ENCODE measurements at places on chromosomes 1 and 21.
A peak's percentile ranks its signal among the peaks of the same experiment; 100 is the strongest.

- no peak for DNase-seq
Measured at GRCh38 chr1:20223106-20223505, 36.8 kb upstream of the PLA2G2C start.

DNA sequence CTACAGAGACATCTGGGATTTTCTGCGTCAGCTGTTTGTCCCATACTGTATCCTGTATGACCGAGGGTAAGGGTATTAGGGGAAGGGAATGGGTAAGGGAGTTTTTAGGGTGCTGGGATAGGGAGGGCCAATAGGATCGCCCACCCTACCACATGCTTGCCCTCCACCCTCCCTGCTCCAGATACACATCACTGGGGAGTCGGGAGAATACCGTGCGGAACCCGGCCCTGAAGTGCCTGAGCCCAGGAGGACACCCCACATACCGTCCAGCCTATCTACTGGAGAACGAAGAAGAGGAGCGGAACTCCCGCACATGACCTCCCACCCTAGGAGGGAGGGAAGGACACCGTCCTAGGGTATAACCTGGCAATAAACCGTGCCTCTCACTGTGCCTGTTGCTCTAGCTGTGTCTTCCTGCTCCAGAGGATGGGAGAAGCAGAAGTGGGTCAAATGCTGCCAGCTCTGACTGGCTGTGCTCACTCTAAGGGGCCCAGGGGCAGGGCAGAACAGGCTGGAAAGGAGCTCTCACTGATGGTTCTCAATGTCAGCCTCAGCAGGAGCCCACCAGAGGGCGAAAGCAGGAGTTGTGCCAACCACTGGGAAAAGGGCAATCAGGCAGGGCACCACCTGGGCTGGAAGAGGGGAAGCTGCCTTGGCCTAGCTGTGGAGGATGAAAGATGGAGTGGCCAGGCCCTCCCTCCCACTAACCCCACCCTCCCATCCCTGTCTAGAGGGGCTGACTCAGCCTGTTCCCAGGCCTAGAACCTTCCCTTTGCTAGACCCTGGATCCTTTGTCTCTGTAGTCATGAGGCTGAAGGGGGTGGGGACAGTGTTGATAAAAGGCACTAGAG, 440 bp upstream of the LENEP start:
- DNase-seq: no peak

DNA sequence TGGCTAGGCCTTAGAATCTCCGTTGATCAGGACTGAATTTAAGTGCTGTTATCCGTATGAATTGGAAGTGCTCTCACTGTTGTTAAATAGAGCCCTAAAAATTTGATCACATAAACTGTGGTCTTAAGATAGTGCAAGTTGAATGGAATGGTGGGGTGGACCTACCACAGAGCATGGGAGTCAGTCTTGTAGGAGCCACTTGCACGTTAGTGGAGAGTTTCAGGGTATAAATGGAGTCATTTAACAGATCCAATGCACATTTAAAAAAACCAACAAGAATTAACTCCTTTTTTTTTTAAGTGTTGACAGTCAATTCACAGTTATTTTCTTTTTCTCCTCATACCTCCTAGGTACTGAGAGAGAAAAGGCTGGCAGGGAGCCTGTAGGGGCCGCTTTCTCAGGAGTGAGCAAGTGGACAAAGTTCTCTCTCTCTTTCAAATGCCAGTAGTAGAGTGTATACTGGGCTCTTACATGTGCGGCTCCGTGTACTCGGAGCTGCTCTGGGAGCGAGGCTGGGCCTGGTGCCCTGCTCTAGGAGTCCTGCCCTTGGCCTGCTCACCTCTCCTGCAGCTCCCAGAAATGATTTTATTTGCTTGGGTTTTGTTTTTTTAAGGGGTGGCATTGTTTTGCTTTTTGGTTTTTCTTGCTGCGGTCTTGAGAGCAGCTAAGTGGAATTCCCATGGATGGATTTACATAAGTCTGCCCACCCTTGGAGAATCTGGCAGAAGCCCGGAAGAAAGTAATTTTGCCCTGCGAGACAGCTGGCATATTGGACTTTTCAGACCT, 91.3 kb downstream of the ATP5PO start:
- no peak for DNase-seq

- no peak for DNase-seq
Measured at GRCh38 chr1:10561497-10561896, 86.7 kb downstream of the PEX14 start.

- DNase-seq: no peak
Measured at GRCh38 chr1:238606896-238607295, 716.2 kb upstream of the ZP4 start.

DNA sequence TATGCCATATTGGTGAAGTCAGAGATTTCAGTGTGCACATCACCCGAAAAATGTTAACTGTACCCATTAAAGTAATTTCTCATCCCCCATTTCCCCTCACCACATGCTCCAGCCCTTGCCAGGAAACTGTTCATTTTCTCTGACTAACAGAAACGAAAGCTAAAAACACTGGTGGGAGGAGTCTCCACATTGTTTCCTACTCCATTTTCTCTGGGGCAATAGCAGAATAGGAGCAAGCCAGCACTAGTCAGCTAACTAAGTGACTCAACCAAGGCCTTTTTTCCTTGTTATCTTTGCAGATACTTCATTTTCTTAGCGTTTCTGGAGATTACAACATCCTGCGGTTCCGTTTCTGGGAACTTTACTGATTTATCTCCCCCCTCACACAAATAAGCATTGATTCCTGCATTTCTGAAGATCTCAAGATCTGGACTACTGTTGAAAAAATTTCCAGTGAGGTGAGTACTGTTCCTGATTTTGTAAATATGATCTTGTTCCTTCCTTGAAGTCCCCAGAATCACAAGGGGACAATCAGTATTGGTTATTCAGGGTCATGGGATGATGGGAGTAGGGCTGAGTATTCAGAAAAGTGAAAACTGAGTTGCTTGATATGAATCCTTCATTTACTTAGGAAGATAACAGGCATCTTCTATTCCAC, at the start of gene IFI16:
Gene IFI16, plus strand, starts transcription at position 204 of the 658 bp plus-strand sequence. CDS start 4,774 bp downstream, outside the sequence.
- DNase-seq: no peak

DNA sequence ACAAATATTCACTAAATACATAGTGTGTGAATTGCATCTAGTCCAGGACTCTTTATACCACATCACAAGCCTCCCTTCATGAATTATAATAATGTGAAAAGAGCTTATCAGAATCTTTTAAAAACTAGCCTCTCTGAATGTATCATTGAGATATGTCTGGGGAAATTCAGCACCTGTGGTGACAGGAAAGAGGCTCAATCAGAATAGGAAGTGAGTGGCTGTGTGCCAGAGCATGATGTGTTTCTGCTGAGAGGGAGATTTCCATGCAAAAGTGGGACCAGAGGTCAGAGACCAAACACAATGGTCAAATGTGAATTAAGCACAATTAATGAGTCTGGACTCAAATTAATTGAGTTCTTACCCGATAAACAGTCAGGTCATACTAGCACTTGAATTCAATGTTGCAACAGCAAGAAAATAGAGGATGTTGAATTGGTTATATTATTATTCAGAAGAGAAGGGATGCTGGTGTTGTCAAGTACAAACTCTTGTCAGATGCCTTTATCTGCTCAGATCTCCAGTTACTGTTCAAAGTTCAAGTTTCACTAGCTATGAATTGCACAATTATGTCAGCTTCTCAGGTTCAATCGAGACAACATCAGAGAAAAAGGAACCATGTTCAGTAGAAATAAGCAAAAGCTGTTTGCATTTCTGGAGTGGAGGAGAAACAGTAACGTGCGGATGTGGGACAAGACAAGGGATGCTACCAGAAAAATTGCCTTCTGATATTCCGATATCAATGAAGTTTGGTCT, 226.2 kb downstream of the ZNF326 start:
- no peak for DNase-seq

DNA sequence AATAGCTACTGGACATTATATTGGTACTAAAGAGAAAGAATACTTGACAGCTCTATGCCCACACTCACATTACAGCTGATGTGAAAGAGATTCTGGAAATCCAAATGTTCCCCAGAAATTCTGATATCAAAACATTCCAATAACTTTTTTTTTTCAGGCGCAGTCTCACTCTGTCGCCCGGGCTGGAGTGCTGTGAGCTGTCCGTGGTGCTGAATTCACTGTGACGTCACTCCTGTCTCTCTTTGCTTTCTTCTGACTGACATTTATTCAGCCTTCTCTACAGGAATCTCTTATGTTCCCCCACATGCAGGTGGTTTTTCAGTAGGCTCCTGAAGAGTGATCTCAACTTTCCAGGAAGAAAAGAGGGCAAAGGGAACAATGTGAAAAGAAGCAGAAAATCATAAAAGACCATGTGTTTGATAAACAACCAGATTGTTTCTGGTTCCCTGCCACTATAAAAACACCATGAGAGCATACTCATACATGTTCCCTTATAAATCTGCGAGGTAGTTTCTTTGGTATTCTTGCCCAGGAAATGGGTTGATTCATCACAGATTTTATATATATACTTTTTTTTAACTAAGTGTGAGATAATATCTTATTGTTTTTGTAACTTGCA, 6.2 kb downstream of the S100A7A start:
- no peak for DNase-seq

DNA sequence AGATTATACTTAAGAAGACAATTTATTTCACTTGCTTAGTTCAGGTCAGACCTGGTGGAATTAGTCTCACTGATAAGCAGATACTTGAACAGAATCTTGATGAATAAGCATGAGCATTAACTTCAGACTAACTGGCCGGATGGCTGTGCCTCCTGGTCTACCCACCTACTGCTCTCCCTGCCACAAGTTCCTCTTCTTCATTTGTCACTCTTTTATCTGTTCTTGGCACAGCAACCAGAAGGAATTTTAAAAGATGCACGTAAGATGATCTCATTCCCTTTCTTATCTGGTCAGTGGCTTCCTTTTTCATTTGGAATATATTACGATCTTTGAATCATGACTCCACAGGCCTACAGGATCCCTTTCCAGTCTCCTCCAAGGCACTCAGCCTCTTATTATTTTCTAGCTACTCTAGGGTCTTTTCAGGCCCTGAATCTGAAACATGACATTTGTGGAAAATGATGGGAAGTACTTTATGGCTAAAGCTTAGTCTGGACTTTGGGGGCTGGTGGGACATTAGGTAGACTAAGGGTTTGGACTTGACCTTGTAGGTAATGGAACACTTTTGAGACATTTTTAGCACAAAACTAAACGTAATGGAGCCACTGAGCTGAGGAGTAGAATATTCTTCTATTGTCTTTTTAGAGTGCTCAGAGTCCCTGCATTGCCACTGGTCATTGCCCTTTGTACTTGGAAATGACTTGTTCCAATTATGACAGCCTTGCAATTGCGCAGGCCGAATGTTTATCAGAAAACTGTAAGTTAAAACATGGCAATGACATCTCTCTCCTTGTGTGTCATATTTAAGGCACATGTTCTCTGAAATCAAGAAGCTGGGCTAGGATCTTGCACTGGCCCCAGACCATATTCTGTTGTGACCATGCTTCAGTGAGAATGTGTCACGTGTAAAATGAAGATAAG, 16.0 kb downstream of the ST6GALNAC3 start:
- no peak for DNase-seq

GRCh38 chr1:204114606-204115005, 37.2 kb downstream of the ETNK2 start:
- no peak for DNase-seq

- DNase-seq: no peak
Measured at GRCh38 chr1:85683292-85684025, 24.8 kb downstream of the ZNHIT6 start.

DNA sequence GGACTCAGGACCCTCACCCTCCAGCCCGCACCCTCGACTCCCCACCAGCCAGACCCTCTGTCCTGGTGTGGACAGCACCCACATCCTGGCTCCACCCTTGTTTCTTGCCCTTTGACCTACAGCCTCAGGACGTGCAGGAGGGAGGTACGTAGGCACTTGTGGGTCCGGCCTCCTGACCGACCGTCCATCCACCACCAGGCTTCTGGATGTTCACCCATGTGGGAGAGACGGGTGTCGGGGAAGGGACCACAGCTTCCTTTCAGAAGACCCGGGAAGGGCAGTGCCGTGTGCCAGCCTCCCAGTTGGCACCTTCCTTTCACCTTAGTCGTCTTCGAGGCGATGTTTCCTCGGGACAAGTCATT, 61.4 kb downstream of the PRKCZ start:
- DNase-seq: no peak

DNA sequence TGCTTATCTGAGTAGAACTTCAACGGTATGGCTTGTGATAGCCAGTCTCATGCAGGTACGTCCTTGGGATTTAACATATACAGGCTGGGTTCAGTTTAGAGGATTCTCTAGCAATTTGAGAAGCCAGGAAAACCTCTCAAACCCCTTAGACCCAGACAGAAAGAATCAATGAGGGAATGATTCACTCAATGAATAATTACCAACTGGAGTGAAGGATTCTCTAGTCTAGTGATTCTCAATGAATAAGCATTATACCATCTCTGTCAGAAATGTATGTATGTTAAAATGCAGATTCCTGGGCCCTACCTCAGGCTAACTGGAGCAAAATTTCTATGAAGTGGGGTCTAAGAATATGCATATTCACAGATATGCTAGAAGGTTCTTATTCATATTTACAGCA, 54.5 kb upstream of the APP start:
- no peak for DNase-seq

- peak; percentile 91 for DNase-seq
Measured at GRCh38 chr1:220498188-220498587, 29.7 kb upstream of the MARK1 start.

GRCh38 chr1:5906116-5906515, 86.1 kb downstream of the NPHP4 start:
- DNase-seq: no peak

DNA sequence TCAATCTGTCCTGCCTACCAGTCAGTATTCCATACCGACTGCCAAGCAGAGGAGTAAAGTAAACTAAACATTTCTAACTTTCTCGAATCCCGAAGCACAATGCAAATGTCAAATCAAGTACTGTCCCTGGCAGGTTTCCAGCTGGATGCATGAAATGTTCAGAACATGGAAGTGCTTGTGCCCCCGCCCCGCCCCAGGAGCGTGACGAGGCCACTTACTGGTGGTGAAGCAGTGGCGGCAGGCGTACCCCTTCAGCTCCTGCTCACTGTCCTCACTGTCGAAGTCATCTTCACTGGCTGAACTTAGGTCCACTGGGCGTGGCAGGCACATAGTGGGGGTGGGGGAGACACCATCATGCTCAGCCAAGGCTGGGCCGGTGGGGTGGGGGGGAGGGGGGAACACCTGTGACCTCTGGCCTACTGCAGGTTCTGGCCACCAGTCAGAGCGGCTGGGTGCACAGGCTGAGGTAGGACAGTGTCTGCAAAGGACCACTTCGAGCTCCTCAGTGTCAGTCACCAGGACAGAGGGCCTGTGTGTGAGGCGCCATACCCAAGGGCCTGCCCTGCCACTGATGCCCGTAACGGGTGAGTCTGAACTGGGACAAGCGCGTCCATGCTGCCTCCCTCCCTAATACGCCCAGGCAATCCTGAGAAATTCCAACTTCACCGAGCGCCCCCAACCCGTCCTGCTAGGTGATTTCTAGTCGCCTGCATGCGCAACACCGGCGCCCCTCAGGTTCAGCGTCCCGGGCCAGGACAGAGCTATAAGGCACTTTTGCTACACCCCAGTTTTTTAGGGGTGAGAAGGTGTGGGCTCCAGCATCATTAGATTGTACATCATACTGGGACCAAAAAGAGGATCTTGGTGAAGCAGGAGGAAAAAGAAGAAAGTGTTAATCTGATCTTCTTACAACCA, 46.9 kb downstream of the SLC45A1 start:
- DNase-seq: no peak
